NCI-H1930 (cell line): ENCODE measurements at places on chromosomes 3 and 15.
A peak's percentile ranks its signal among the peaks of the same experiment; 100 is the strongest.

- DNase-seq: no peak
Measured at GRCh38 chr3:26997226-26997625, 372.0 kb downstream of the NEK10 start.

DNA sequence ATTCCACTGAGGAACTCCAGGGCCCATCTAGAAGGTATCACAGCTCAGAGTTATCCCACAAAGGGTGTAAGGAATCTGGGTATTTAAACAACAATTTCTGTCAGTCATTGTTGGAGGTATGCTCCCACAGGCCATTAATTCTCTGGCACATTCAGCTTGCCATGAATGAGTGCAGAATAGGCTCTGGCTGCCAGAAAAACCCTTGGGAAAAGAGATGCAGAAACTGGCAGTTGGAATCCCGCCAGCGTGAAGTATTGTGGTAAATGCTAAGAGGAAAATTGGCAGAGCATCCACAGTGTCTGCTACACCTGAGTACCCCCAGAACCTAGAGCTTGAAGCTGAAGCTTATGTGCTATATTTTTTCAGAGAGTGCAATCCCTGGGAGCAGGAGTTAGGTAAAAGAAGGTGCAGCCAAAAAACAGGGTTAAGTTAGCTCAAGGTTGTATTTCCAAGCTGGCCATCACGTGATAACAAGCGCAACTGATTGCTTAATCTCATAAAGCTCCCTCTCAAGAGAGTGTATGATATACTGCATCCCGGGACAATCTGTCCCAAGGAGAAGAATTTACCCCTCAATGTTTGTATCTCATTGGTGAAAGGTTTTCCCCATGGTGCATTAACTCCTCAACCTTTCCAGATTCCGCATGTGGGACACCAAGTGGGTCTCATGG, 94.2 kb upstream of the ACP3 start:
- peak; percentile 18 for DNase-seq

- no peak for DNase-seq
Measured at GRCh38 chr15:29348336-29348914, 78.8 kb upstream of the NSMCE3 start.

- DNase-seq: no peak
Measured at GRCh38 chr3:152319256-152319655, 50.5 kb downstream of the MBNL1 start.

DNA sequence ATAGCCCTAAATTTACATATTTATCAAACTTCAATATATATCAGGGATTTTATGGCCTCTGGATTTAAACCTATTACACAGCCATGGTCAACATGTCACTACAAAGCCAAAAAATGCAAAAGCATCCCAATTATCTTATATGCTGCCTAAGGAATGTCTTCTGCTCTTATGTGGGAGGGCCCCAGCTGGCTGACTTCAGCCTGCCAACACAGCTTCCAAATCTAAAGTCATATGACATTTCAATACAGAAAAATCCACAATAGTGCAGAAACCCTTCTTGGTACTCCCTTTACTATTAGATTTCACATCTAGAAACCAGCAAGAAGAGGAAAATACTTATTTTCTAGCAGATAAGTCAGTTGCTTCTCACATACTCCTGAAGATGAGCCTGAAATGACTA, 6.4 kb downstream of the PFN2 start:
- no peak for DNase-seq

DNA sequence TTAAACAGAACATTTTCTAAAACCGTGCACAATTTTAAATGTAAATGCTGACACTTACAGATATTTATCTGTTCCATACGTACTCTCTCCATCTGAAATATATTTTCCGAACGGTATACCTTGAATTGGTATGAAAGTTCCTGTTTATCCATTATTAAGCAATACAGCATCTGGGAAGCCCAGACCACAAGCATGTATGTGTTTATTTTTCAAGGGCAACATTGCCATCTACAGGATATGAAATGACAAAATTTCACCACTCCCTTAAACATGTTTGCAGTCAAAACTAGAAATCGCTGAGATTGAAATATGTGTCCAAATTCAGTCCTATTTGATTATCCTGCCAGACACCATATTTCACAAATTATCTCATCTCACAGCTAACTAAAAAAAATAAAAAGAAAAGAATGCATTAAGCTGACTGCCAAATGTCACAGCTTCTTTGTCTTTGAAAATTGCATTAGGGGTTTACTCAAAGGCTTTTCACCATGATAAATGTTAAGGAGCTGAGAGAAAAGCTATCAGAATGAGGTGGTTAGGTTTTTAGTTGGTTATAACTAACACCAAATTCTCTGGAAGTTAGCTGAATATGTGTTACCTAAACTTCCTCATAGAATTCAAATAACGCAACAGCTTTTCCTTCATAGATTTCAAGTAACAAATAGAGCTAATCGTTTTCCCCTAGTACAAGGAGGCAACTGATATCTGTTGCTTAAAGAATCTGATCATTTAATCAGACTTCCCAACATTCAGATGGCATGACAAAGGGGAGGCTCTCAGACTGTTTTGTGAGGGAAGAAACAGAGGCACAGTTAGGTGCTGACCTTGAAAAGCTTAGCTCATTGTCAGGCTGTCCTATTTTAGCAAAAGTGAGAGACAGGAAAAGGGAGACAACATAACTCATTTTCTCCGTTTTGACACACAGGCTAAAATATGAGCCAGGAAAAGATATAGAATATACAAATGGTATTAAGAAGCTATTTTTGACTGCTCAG, 533.1 kb downstream of the TBL1XR1 start:
- no peak for DNase-seq

GRCh38 chr3:39154280-39155021, 1.1 kb upstream of the CSRNP1 start:
- DNase-seq: no peak

GRCh38 chr3:59436164-59436958, 386.5 kb upstream of the CFAP20DC start:
- DNase-seq: no peak
